NCI-H1092 treated with DMSO at 0.1 percent for 48 hours (cell line): ENCODE measurements at places on chromosomes 4 and X.
A peak's percentile ranks its signal among the peaks of the same experiment; 100 is the strongest.

- no peak for DNase-seq
Measured at GRCh38 chrX:135087867-135088266, 32.5 kb downstream of the ETDB start.

DNA sequence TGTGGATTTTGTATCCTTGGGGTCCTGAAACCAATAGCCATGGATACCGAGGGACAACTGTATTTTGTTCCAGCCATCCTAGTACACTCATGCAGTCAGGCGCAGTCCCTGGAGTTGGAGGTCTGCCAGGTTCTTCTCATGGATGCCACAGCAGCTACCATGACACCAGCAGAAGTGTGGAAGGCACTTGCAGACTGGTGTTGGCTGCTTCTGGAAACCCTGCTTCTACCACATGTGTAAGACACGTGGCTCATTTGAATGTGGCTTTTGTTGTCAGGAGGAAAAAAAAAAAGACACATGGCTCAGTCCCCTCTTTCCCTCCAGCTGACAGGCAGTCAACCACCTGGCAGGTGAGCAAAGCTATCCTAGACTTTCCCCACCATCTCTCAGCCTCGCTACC is 19.4 kb downstream of the DRD5 start:
- peak; percentile 47 for DNase-seq

DNA sequence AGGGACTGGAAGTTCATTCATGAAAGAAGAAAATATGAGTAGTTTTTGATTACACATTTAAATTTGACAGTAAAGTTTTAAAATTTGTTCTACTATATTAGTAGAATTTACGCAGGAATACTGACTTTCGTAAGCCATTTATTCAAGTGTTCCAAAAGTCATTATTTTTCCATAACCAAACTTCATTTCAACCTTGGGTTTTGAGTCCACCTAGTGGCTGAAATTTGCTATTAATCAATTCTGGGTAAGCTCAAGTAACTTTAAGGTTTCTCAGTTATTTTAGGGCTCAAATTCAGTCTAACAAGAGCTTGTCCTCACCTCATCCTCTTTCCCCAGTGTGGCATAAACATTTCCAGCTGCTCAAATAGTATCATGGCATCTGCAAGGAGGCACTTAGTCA is 175.4 kb downstream of the SH3BGRL start:
- DNase-seq, result peak; percentile 1

- no peak for DNase-seq
Measured at GRCh38 chr4:71487344-71487920, 148.6 kb downstream of the SLC4A4 start.

DNA sequence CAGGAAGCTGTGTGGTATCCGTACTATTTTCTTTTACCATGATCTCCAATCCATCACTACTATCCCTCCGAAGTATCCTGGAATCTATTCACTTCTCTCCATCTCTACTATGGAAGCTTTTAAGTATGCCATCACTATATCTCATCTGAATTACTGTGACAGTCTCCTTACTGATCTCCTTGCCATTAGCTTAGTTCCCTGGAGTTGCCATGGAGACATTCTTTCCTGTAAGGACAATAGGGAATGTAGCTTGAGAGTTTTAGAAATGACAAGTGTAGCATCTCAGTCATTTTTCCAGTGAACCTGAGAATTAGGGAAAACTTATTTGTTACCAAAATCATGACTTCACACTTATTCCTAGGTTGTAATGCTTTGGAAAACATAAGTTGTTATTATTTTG is 86.3 kb downstream of the HPGD start:
- DNase-seq, result no peak

GRCh38 chrX:53354669-53355068 is 67.8 kb downstream of the SMC1A start:
- DNase-seq, result no peak

DNA sequence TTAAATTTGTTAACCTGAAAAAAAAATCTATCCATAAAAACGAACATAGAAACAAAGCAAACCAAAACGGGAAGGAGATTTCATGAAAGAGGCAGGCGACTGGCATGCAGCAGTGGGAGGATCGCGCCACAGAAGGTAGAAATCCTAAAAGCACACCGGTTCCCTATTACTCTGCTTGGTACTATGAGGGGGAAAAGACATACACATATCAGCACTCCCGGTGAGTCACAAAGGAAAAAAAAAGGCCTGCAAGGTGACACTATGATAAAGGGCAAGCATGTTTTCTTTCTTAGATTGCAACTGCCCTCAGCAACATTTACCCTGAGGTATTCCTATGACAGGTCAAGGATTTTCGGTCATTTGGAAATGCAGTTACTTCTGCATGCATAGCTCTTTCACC is 60.6 kb upstream of the NAP1L5 start:
- DNase-seq, result peak; percentile 7

GRCh38 chr4:3184725-3185124 is 64.2 kb upstream of the MSANTD1 start:
- DNase-seq, result no peak

GRCh38 chrX:17521871-17522693 is 147.1 kb downstream of the NHS start:
- peak; percentile 31 for DNase-seq

GRCh38 chr4:180106122-180106521 is 2137.1 kb upstream of the TENM3 start:
- DNase-seq, result no peak
